ENCODE measurements at places on chromosomes 7 and 10. TPM values are rescaled to one million over a fixed set of nuclear protein-coding genes. Genes with fewer than 3 reads are reported as not detected.

MALRD1 gene
- total RNA-seq = 5.3 TPM

SEMA3A gene
- total RNA-seq = 0.68 TPM

ASZ1 gene
- not detected for total RNA-seq

NUTM2E gene
- not detected for total RNA-seq

EIF5AL1 gene
- total RNA-seq = 0.14 TPM

CYP2C19 gene
- not detected for total RNA-seq

RALA gene
- total RNA-seq = 9.8 TPM

ELFN1 gene
- total RNA-seq = 0.85 TPM

RARRES2 gene
- total RNA-seq = 76.4 TPM

LRIT2 gene
- total RNA-seq = not detected
